Activated CD4-positive, CD25-positive, alpha-beta regulatory T cell (primary cell): ENCODE measurements at places on chromosomes 16 and 17.

- DNase-seq = no peak
Measured at GRCh38 chr16:58032710-58033293, 7.2 kb downstream of the MMP15 start.

GRCh38 chr17:80702315-80703141 is 157.9 kb downstream of the RPTOR start:
- no peak for DNase-seq

- DNase-seq = no peak
Measured at GRCh38 chr16:85461022-85461813, 151.9 kb upstream of the GSE1 start.

- DNase-seq = no peak
Measured at GRCh38 chr16:11383481-11384183, 38.4 kb downstream of the RMI2 start.

DNA sequence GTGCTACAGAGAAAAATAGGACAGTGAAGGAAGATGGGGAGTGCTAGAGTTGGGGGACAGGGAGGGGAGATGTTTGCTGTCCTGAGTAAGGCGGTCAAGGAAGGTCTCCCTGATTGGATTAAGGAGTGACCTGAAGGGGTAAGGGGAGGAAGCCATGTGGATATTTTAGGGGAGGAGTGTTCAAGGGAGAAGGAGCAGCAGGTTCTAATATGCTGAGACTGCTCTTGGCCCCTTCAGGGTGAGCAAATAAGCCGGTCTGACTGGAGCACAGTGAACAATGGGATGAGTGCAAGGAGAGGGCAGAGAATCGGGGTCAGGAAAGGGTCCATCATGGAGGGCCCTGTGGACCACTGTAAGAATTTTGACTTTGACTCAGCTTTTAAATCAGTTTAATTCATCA is 188.8 kb downstream of the IRX3 start:
- DNase-seq = no peak

DNA sequence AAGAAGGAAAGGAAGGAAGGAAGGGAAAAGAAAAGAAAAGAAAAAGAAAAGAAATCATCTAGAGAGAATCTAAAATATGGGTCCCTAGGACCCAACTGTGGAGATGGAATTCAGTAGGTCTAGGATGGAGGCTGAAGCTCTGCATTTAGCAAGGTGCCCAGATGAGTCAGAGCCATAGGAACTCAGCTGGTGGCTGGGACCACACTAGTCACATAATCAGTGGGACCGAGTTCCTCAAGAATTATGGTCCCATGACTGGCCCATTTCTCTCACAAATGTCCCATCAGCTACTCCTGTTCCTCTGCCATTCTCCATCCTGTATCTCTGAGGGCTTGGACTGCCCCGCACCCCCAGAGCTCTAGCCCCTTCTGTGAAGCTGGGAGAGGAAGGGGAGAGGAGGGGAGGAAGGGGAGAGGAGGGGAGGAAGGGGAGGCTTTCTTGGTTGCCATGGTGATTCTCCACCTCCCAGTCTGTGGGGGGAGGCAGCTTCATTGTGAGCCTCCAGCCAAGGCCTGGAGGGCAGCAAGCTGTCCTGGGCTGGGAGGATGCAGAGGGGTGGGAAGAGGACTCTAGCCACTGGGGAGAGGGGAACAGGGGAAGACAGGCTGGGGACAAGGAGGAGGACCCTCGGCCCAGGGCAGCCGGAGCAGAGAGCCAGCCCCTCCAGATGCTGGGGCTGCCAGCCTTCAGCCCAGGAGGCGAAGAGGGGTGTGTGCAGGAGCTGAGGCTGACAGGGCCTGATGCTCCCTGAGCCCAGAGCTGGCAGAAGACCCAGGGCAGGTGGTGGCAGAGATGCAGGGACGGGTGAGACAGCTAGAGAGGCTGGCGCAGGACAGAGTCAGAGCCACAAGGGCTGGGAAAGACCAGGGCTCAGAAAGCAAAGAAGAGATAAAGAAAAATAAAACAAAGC is 37.8 kb upstream of the LHX1 start:
- DNase-seq = no peak

DNA sequence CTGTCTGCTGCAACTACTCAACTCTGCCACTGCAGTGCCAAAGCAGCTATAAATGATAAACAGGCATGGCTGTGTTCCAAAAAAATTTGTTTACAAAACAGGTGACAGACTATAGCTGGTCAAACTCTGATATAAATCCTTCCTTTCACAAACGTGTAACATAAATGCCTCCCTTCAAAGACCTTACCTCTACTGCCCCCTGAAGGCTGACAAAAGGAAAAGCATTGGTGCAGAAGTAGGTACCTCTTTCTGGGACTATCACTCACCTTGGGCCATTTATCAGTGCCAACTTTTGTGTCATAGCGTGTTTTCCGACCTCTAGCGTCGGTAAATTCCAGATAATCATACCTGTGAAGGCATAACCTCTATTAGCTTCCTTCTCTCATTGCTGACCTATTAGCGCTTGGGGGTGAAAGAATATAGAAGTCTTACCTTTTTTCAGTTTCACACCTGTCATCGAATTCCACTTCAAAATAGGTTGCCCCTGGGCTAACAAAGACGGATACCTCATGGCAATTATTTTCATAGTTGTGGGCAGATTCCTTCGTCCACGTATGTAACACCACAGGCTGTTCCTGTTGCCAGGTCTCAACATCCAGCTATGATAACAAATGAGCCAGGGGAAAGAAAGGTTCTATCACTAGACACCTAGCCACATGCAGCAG is 67.9 kb downstream of the ZZEF1 start:
- DNase-seq = no peak

- DNase-seq = no peak
Measured at GRCh38 chr16:4094127-4094773, 22.0 kb downstream of the ADCY9 start.
